ENCODE measurements at places on chromosomes 3 and 15.

DNA sequence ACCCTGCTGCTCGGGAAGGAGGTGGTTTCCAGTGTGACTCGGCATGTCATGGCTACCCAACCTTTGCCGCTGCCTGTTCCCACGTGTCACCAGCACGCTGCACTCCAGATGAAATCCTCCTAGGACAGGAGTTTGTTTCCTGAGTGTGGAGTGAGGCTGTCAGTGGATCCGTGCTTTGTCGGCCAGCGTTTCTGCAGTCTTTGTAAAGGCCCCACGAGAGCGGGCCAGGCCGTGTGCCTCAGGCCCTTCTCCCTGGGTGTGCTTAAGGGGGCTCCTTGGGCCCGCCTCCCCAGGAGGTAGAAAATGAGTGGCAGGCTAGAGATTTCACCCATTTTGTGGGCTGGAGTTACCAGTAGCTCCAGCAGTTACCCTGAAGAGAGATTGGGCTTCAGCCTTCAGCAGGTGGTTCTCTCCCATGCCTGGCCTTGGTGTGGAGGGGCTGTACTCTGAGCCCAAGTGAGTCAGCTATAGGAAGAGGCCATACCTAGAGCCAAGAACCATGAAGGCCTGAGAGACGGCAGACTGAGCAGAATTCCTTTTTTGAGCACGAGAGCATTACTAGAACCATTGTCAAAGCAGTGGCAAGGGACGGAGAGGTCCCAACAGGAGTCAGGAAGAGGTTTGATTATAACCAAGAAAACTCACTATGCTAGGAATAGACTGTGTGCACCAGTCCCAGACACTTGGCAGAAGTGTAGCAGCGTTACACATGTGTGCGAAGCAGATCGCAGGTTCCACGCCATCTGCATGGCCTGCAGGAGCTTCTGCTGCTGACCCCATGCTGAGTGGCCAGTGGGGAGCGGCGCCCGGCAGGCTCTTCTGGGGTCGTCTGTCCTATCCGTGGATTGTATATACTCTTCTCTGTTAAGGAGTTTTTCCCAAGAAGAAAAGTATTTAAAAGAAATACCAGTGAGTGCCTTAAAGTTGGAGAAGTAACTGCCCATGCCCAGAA lies 14.5 kb downstream of the MAP6D1 start:
- no peak for DNase-seq

GRCh38 chr3:18241837-18242236 lies 183.3 kb downstream of the SATB1 start:
- no peak for DNase-seq

DNA sequence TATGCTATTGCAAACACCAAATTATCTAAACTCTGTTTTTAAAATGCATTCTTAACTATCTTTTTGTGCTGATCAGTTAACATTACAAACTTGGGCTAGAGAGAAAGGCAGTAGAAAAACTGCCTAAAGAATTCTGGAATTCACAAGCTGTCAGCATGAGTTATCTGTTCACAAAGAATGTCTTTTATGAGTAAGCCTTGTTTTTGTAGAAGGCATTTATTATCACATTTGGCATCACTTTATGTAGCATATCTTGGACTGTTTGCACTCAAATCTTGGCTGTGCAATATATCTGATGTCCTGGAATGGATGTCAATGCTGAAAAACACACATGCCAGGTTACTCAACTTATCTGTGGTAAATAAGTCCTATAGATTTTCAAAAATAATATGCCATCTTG lies 15.5 kb upstream of the BCHE start:
- no peak for DNase-seq

GRCh38 chr3:182052757-182053156 lies 341.0 kb downstream of the SOX2 start:
- DNase-seq: no peak

Data from Caco-2 (cell line).